ENCODE measurements at places on chromosomes 12 and 14. TPM values are rescaled to one million over a fixed set of nuclear protein-coding genes. Genes with fewer than 3 reads are reported as not detected.

PTPN21 gene
- 0.12 TPM for total RNA-seq

TMTC2 gene
- 2.5 TPM for total RNA-seq

KCNJ8 gene
- not detected for total RNA-seq

ANO2 gene
- not detected for total RNA-seq

RPL10L gene
- not detected for total RNA-seq

RNASE12 gene
- not detected for total RNA-seq

DNA sequence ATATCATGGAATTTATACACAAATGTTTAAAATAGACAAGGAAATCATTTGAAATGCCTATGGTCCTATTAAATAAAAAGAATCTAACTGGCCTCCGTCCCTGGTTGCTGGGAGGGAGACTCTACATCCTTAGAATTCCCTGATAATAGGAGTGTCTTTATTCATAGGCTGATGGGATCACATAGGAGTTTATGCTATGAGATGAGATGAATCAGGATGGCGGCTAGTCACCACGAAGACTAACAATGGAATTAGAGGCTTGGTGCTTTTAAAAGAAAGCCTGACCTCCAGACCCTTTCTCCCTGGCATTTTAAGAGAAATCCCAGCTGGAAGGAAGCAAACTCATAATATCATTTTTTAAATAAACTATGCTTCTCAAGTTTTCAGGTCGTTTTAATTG, 69.7 kb downstream of the SEC23A start:
- no peak for DNase-seq

DNA sequence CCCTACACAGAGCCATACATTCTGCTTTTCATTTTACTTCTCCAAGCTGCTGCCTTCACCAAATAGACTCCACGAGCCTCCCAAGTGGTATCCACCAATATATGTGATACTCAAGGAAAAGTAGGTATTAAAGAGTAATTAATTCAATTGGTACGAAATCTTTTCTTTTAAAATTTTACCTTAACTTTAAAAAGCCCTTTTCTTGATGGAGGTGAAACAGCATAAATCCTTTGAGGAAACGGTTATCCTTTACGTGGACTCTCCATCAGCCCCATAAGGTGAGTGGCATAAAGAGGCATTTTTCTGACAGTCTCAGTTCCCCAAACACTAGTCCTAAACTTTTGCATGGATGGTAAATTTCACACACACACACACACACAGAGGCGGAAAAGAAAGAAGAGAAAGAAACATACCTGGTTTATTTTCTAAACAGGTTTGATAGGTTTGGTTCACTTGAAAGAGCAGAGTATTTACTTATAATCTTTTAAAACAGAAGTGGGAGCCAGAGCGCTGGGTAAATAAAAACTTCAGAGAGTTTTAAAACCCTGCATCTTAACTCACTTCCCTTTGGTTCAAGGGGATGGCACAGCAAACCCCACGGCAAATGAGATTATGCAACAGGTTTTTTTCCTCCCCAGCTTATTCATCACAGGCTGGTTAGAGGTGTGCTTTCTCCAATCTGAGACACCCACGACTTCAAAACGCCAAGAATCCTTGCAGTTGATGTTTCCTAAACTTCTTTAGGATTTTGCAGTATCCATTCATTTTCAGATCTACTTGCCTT, 1.9 kb downstream of the DUSP16 start:
- DNase-seq = peak; percentile 65

DNA sequence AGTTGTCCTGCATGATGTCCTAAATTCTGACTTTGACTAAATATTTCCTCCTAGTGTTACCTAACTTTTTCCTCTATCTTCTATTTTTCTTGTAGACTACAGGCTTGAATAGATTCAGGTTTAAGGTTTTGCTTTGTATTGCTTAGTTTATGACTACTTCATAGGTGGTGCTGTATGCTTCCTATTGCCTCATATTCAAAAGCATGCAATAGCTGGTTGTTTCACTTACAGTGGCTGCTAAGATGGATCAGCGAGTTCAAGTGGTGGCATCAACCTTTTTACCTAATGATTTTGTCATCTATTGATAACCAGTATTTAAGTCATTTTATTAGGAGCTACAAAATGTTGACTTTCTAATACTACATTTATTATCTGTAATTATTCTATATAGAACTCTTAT, 36.3 kb upstream of the BICD1 start:
- no peak for DNase-seq

DNA sequence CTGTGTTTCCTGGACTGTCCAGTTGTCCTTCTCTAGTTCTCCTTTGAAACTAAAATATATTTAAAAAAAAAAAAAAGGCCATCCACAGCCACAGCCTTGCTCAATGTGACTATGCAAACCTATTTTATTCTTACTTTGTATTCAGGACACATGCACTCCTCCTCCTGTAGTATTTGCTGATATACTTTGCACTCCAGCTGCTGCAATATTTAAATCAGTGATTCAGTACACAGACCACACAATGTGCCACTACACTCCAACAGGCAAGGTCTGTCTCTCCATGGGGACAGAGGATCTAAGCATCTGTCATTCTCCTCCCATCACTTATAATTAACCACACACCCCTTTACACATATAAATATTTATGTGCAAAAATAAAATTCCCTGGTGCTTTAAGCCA, 40.2 kb upstream of the CCDC196 start:
- no peak for DNase-seq

- no peak for DNase-seq
Observed at GRCh38 chr12:3311491-3312103, 179.4 kb upstream of the PRMT8 start.

- DNase-seq = no peak
Observed at GRCh38 chr14:34994668-34995067, 11.9 kb downstream of the SRP54 start.

Measured in activated CD4-positive, alpha-beta T cell treated with anti-CD3 and anti-CD28 coated beads for 36 hours (primary cell).